ENCODE measurements at places on chromosomes 6 and 20.

GRCh38 chr6:169577974-169578373 lies 123.9 kb downstream of the WDR27 start:
- no peak for DNase-seq

DNA sequence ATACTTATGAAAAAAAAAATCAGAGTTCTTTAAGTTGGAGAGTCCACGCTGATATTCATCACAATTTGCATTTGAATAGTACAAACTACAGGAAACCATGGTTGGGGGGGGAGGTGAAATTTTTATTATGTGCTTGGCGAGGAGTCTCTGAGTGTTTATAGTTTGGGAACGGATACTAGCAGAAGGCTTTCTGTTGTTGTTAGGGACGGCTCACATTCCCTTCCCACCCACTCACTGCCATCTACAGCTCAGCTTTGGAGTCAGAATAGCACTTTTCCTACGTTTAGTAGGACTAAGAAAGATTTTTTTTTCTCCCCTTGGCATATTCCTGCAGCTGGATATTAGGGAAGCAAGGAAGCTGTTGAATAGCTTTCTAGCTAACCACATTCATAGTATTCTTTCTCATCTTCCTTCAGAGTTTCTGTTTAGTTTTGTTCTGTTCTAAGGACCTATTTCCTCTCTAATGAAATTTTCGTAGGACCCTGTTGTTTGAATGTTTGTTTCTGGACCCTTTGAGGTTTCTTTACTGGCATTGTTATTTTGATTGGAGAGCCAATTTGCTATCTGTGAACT lies 235.1 kb upstream of the ZNF217 start:
- DNase-seq: no peak

GRCh38 chr20:33159713-33160112 lies 8.2 kb upstream of the BPIFA2 start:
- no peak for DNase-seq

DNA sequence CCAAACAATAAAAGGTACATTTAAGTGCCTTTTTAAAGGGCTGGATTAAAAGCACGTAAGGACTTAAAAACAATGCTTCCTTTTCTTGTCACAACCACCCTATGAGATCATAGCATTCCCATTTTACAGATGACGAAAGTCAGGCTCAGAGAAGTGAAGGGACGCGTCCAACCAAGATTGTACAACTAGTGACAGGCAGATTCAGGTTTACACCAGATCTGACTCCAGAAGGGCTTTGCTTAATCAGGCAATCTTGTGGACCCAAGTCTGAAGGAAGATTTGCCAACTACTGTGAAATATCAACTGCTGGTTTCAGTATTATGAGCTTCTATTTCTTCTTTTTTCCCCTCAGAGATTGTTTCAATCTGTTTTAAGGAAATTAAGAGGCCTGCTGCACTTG lies 877 bp downstream of the ENPP4 start:
- DNase-seq: no peak

DNA sequence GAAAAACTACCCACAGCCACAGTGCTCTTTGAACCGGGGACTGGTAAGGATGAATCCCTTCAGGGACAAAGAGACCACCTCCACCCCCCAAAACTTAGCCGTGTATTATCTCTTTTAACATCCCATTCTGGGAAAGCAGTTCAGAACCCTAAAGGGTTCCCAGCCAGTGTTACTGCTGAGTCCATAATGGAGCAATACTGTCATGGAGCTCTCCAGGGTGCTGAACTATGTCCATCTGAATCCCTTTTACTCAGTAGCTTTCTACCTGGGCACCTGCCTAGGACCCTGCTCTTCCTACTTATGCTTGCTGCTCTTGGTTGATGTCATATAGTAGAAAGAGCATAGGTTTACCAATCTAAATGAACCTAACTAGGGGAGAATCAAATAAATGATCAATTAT lies 22.3 kb upstream of the SAYSD1 start:
- no peak for DNase-seq

- DNase-seq: no peak
Measured at GRCh38 chr20:51084593-51085377, 61.9 kb upstream of the KCNG1 start.

DNA sequence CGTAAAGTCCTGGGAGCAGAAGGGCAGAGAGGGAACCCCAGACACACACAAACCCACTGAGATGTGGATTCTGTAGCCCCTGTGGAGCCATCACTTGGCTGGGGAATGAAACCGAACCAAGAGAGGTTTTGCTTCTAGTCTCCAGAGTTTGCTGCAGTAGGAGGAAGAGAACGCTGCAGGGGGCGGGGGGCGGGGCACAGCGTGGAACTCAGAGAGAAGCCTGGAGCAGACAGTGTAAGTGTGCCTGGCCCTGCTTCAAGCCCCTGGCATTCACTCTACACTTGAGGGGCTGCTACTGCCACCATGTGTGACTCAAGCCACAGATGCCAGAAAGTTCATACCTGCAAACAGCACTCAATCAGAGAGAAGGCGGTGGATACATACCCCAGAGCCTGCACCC lies 18.9 kb downstream of the GABRR1 start:
- DNase-seq: no peak

DNA sequence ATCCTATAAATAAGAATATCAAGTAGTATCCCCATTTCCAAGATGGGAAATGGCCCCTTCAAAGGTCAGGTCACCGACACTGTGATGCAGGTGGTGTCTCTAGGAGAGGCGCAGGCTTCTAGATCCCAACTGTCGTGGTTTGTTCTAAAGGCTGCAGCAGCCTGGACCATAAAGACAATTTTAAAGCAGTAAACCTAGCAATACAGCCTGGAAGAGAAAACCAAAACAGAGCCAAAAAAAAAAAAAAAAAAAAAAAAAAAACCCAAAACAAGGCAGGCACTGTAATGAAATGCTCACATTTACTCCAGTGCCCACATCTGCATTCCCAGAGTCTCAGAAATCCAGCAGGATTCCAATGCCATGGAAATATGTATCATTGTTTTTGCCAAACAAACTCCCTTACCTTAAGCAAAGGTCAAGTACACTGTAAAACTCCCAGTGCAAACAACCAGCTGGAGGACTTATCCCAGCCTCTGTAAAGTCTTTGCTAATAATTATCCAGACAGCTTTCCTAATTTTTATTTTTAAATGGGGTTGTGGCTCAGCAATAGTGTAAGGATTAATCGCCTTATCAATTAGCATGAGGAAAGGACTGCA lies 98.2 kb downstream of the PSMG4 start:
- DNase-seq: no peak

GRCh38 chr6:6659600-6660327 lies 71.2 kb downstream of the LY86 start:
- no peak for DNase-seq

DNA sequence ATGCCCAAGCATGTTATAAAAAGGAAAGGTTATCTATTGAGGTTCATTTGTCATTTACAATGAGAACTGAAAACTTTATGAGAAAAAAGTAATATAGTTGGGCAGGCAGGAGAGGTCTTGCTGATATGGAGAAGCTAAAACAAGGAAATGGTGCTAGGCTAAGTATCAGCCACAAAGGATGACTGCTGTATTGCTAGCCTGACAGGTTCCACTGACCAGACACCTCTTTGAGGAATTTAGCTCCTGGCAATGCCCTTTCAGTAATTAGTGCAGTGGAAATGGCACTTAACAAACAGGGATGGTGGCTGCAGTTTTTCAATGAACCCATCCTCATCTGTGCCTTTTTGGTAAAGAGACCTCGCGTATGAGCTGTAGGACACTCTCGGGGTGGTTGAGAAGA lies 284.4 kb downstream of the ZFAND3 start:
- DNase-seq: no peak

- DNase-seq: no peak
Measured at GRCh38 chr6:137272403-137272802, 53.2 kb upstream of the IFNGR1 start.

DNA sequence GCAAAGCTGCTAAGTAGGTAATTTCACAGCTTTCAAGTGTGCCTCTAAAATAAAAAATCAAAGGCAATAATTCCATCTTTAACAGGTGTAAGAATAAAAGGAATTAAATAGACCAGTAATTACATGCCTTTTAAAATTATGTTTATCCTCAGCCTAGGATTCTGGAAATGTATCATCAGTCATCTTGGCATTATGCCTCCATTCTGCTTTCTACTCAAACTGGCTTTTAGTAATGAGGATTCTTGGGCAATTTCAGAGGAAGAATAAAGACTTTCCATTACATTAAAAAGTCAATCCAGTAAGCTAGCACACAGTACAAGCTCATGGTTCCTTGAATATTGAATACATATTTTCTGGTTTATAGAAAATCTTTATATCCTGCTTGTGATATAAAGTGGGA lies 44.7 kb downstream of the GSTA2 start:
- no peak for DNase-seq

DNA sequence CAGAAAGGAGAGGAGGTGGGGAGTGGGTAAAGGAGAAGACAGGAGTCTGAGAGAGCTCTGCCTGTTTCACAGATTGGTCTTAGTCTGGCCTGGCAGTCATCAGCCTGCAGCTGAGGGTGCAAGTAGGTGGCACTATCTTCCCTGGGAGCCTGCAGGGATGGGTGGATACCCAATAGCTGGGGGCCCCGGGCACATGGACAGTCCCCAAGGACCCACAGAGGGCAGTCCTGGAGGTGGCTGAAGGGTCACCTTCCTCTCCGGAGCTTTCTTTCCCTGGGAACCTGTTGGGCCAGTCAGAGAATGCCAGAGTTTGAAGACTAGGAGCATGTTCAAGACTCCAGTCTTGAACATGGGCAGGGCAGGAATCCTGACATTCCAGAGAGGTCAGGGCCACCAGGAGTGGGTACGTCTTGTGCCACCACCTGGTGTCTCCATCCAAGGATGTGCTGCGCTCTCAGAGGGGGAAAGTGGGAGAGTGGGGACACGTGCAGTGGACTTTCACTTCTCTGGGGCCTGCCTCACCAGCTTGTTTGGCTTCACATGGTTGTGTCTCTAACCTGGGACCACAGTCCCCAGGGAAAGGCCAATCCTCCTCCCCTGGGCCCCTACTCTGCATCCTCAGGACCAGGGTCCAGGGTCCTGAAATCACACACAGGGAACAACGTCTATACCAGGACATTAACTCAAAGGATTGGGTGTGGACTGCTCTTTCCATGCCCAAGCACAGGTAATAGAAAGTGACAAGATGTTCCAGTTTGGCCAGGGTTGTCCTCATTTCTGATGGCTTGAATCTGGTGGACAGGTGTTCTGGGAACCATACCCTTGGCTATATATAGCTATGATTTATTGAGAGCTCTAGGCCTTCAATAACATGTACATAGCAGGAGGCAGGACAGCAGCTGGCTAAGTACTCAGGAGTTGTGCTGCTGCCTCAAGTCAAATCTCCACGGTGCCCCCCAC lies 18.0 kb downstream of the AARS2 start:
- no peak for DNase-seq

DNA sequence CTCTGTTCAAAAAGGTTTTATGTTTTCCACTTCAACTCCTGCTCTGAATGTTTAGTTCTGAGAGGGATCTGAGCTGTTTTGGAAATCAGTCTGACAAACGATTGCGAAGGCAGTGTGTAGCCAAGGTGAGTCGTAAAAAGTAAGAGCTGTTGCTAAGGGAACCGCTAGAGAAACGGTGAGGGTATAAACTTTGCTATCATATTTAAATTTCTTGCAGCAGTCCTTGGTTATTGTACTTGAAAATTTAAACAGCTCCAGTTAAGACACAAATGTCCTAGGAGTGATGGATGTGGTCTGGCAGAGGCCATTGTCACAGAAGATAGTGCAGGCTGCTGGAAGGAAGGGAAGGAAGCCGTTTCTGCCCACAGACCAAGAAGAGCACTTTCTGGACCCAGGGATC lies 64.9 kb upstream of the CITED2 start:
- DNase-seq: no peak

DNA sequence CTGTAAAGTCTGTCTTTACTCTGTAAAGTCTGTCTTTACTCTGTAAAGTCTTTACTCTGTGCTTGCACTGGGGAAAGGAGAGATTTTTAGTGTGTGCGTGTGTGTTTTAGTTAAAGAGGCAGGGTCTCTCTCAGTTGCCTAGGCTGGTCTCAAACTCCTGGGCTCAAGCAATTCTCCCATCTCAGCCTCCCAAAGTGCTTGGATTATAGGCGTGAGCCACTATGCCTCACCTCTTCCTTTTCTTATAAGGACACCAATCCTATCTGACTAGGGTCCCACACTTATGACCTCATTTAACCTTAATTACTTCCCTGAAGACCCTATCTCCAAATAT lies 93.8 kb downstream of the JPH2 start:
- no peak for DNase-seq

- no peak for DNase-seq
Measured at GRCh38 chr6:12637960-12638641, 78.5 kb upstream of the PHACTR1 start.

- DNase-seq: no peak
Measured at GRCh38 chr20:37342231-37343177, 3.4 kb upstream of the SRC start.

DNA sequence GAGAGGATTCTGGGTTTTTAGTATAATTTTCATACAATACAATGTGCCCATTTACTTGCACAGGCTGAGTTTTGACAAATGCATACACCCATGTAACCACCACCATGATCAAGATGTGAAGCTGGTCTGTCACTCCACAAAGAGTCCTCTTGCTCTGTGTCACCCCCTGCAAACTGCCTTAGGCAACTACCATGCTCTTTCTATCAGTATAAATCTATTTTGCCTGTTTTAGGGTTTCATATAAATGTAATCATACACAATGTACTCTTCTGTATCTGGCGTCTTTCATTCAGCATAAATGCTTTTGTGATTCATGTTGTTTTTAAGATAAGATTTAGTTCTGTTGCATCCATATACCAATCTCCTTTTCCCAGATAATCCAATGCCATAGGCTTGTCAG lies 181.9 kb upstream of the KCNG1 start:
- DNase-seq: no peak

GRCh38 chr6:35173427-35174087 lies 32.4 kb upstream of the TCP11 start:
- no peak for DNase-seq

DNA sequence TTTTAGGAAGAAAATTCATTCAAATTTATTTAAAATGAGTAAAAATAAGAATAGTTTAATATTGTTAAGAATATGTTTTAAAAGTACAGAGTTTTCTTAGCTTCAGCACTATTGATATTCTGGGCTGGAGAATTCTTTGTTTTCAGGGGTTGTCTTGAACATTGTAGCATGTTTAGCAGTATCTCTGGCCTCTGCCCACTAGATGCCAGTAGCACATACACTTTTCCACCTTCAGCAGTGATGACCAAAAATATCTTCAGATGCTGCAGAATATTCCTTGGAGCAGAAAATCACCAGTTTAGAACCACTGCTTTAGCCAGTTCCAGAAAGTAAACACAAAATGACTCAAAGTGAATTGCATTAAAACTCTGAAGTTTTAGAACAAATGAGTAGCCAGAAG lies 19.4 kb upstream of the SDHAF4 start:
- no peak for DNase-seq

- no peak for DNase-seq
Measured at GRCh38 chr20:17938871-17939619, 29.5 kb downstream of the SNX5 start.

DNA sequence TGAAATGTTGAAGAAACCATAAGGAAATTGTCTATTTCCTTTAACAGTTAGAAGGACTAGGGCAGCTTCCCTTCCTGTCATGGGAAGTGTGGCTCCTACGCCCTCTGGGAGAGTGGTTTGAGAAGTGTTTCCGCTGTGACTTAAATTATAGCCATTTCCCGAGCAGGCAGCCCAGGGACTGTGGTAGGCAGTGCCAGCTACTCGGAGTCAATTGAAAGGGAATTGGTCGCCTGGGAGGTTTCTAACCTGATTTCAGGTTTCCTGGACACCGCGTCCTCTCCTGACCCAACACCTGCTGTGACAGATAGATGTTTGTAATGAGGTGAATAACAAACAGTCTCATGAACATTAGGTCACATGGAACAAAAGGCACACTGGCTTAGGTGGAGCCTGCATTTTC lies 256.1 kb upstream of the PLCB4 start:
- DNase-seq: no peak

Measured in T-helper 22 cell (primary cell).